BJ (cell line): ENCODE measurements at places on chromosomes 6 and 20.

GRCh38 chr20:43766385-43766784, 39.6 kb upstream of the GTSF1L start:
- DNase-seq: no peak

- DNase-seq: no peak
Observed at GRCh38 chr20:41939659-41940058, 321.5 kb upstream of the CHD6 start.

DNA sequence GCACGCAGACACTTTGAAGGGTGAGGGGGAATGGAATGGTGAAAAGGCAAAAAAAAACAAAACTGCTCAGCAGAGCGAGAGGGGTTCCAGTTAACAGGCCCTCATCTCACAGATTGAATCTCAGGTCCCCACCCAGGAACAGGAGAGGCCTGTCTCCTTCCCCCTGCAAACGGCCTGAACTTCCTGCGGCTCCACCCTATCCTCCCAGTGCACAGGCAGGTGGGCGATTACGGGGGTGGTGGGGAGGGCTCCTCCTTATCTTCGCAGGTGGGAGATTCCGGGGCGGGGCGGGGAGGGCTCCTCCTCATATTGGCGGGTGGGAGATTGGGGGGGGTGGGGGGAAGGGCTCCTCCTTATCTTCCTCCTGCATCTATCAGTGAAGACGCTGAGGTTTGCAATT, 129.0 kb downstream of the SOX4 start:
- DNase-seq: no peak

DNA sequence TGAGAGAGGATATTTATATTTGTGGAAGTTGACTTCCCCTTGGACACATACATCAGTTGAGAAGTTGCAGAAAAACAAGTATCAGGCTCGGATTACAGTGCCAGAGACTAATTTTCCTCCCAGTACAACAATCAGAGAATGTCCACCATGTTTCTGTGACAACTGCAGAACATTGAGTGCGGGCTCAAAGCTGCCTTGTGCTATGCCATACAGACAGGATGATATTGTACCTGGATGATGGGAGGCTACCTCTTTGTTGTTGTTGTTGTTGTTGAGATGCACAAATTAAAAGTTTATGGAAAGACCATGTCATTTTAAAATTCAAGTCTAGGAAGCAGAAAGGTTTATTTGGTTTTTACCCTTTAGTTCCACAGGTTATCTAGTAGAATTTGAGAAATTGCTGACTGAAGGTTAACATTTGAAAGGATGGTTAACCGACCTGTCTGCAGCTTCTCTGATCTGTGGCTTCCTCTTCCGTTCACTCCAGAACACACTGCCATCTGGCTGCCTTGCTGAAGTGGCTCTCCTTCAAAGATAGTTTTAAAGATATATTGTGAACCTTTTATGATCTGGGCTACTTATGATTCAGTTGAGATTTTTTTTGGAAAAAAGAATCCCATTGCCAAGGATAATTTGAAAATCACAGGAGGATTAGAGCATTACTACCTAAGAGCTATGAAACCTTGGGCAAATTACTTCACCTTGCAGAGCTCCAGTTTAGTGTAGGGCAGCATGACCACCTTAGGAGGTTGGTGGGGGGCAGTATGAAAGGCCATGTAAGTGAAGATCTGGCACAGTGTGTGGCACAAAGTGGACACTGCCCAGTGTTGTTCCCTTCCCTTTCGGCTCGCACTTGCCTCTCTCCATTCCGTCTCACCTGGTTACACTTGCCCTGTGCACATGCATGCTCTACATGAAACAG, 15.9 kb downstream of the TMEM200A start:
- no peak for DNase-seq

DNA sequence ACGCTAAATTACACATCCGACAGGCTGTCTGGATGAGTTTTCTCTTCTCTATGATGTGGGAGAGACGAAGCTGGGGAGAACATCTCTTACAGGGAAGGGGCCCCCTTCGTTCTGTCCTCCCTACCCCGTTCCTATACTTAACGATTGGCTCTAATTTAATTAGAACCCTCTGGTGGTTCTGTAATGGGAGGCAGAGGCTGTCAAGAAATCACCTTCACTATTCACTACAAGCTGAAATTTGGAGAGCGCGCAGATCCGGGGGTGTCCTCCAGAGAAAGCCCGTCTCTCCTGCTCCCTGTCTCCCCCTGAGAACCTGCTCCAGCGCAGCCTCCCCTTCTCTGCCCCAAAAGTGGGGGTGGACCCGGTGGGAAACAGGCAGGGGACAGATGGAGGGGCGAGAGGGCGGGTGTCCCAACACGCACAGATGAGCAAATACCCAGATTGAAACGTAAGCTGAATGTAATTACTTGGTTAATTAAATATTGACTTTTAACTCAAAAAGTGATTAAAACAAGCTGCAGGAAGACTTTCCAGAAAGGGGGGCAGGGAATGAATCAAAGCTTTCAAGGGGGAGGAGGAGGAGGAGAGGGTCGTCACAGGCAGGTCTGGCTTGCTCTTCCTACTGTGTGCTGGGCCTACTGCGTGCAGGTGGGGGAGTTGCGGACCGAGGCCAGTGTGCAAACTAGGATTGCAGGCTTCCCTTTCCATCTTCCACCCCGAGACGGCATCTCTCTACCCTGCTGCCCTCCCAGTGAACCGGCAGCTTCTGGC, 1.3 kb downstream of the SULF2 start:
- no peak for DNase-seq

DNA sequence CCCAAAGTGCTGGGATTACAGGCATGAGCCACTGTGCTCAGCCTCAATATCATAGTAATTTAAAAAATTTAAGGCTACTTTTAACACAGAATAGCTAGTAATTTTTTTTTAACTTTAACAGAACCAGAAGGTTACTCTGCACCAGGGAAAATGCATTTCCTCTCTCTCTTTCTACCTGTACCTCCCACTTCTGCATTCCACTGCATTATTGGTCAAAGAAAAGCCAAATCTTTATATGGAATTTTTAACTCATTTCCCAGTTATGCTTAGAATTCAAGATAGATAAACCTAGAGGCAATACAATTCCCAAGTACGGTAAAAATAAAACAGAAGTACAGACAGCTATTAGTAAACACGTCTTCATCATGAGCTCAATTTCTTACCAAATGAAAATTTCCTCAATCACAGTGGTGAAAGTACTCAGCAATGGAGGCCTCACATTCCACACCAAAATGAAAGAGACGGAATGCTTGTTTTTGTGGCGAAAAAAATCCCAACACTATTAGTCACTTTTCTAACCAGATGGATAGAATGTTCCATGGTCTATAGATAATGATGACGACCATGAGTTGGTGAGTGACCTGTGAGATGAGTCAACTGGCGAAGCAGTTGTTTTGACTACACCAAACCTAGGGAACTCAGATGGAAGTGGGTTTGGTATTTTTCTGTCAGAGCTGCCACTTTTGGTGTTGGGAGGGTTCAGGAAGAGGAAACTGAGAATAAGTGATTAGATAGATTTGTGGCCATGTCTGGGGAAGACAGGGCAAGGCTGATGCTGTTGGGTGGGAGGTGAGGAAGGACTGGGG, 104.7 kb upstream of the SGK1 start:
- DNase-seq: peak; percentile 98

DNA sequence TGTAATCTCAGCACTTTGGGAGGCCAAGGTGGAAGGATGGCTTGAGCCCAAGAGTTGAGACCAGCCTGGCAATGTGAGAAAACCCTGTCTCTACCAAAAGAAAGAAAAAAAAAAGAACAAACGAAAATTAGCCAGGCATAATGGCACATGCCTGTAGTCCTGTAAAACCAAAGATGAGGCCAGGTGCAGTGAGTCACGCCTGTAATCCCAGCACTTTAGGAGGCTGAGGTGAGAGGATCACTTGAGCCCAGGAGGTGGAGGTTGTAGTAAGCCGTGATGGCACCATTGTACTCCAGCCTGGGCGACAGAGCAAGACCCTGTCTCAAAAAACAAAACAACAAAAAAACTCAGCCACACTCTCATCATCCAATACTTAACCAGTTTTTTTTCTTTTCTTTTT, 32.5 kb upstream of the KIF3B start:
- no peak for DNase-seq
